Ascending aorta (tissue), 2 donors: ENCODE measurements at places on chromosomes 12 and 14.

GRCh38 chr12:496736-497135, 37.0 kb downstream of the B4GALNT3 start:
- DNase-seq: no peak

DNA sequence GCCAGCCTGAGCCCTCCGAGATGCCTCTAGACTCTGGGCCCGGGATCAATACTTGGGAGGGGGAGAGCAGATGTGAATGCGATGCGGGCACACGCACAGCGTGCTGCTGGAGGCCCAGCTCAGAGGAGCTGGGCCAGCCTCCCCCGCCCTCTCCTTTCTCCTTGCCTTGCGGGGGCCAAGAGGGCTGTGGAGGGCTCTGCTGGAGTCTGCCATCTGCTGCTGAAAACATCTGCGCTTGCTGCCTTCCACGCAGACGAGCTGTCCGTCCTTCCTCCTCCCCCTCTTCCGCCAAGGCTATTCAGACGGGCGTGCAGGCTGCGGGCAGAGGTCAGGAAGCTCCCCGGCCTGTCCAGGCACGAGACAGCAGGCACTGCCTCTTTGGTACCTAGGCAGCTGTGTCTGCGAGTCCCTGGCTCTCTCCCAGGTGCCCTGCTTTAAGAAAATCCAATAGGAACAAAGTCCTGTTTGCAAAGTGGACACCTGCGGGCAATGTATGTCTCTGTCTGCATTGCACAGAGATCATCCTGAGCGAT, 75.2 kb downstream of the SPRING1 start:
- DNase-seq: no peak

DNA sequence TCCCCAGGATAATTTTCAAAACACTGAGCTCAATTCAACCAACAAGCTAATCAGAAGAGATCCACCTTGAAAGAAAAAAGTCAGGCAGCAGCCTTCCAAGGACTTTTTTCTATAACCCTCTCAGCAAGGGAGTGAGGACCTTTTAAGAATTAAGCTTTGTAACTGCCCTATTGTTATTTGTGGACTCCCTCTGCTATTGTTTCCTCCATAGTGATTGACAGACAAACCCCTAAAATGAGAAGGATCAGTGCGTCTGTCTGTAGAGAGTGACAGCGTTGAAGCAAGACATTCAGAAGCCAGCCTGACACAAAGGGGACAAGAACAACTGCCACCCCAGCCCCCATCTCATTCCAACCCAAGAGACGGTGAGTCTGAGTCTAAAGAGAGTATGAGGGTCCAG, 30.3 kb upstream of the BTG1 start:
- no peak for DNase-seq

- DNase-seq: no peak
Measured at GRCh38 chr14:96252323-96252998, 3.5 kb upstream of the BDKRB1 start.

DNA sequence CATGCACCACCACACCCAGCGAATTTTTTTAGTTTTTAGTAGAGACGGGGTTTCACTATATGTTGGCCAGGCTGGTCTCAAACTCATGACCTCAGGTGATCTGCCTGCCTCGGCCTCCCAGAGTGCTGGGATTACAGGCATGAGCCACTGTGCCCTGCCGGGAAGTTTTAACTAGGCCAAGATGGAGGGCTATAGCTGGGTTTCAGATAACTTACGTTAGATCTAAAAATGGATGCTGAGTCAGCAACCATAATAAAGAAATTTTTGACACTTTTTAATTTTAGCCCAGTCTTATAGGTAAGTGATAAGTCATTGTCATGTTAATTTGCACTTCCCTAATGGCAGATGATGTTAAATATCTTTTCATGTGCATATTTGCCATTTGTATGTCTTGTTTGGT, 14.4 kb downstream of the ZDHHC17 start:
- no peak for DNase-seq

GRCh38 chr12:86712425-86712843, 456.2 kb upstream of the MGAT4C start:
- DNase-seq: no peak

DNA sequence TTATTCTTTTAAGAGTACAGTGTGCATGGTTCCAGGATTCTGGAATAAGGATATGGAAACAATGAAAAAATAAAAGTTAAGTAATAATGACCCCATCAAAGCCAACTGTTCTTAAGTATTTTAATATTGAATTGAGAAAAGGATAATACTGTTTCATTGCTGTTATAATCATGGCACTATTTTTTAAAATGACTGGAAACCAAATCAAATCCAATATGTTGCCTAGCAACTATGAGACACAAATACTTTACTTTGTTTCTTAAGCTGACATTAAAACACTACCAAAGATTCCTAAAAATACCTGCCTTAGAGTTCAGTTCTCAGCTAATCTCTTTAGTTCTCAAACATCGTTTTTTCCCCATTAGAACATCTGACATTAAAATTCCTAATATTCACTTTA, 66.4 kb upstream of the OTOGL start:
- DNase-seq: no peak

DNA sequence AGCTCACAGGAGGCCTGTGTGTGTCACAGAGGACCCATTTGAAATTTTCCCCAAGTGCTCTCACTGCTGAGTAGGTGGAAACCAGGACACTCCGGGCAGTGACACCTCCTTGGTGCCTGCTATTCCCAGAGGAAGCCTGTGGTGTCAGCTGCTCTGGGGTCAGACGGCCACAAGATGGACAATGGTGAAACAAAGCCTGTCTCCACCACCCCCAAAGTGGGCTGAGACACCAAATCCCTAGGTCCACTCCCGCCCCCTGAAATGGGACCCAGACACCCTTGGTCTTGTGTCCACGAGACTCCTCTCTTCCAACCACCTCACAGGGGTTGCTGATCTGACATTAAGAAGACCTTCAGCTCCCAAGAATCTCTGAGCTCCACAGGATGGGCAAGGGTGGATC, 7.0 kb downstream of the KCNH3 start:
- no peak for DNase-seq

DNA sequence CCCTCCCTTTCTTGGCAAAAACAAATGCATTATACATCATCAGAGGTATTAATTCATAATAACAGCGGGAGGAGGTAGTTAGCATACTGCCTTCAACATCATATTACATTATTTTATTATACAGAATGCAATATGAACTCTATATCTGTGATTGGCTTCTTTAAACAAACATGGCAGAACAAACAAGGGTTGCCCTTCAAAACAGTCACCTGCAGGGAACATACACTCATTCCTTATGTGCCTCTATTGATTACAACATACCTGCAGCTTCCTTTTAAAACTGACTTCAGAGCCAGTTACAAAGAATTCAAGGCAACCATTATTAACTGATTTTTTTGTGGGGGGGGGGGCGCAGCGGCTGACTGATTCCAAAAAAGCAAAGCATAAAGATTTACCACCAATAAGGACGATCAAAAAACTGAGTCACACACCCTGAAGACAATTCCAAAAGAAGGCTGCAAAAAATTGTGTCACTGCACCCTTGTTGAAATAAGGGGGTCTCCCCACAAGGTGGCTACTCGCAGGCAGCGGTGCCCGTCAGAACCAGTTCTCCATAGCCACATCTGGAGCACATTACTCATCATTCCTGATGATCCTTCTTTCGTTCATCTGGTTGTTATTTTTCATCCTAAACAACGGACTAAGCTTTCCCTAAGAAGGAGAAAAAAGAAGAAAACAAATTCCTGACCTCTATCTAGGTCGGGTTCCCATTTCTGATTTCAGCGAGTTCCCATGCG, 51.8 kb downstream of the SMUG1 start:
- no peak for DNase-seq

- no peak for DNase-seq
Measured at GRCh38 chr12:91327889-91328288, 145.3 kb upstream of the DCN start.

GRCh38 chr14:73368616-73369015, 89.7 kb downstream of the NUMB start:
- DNase-seq: no peak

- DNase-seq: no peak
Measured at GRCh38 chr12:124653169-124653931, 85.9 kb upstream of the NCOR2 start.

DNA sequence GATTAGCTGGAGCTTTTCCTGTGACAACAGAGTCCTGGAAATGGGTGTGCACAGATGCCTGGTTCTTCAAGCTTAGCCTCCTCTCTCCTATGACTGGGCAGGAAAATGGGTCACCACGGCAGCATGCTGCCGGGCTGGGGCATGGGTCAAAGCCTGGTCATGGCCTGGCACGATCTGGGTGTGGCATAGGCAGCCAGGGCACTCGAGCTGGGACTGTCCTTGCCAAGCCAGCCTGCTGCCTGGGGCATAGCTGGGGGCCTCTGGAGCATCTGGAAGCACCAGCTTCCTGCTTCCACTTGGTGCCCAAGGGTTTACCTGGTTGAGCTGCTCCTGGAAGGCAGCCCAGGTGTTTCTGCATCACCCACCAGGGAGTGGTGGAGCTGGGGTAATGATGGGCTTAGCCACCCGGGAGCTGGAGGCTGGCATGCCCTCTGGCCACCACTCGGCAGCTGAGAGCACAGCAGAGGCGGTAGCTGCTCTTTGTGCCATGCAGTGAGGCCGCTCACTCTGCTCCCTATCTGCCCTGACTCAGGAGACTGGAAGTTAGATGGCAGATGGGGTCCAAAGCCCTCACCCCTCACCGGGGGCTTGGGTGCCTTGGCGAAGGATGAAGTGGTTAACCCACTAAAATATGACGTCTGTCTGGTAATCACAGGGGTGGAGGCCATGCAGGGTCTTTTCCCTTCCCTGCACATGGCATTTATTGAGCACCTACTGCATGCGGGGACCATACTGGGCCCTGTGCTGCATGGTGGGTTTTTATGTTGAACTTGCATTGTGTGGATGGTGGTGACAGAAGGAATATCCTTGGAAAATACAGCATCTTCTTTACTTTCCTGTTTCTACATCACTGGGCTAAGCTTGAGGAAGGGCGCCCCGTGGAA, 1.7 kb downstream of the OTUB2 start:
- no peak for DNase-seq

DNA sequence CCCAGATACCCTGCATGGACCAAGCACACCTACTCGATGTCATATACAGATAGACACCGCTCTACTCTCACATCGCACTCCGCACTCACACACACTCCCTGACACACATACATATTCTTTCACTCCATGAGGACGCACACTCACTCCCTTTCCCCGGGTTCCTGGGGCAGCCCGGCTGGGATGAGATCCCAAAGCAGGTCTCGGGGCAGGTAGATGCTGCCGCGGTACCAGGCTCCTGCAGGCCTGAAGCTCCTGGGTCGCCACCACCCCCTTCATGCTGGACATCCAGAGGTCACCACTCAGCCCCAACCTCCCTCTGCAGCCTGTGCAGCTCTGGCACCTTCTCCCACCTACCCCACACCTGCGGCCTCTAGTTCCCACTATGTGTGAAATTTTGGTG, 2.3 kb downstream of the C1QL4 start:
- no peak for DNase-seq

DNA sequence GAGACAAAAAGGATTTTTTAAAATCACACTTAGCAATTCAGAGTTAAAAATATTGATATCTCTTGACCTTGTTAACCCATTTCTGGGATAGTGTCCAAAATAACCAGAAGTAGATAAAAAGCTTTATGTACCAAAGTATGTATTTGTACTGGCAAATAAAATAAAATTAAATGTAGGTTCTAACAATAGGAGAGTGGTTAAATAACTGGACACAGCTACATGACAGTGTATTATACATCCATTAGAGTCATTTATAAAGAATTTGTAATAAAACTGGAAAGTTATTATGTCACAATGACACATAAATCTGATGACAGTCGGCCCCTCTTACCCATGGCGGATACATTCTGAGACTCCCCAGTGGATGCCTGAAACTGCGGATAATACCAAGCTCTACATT, 34.0 kb downstream of the BMAL2 start:
- no peak for DNase-seq

GRCh38 chr14:56115976-56116893, 2.0 kb upstream of the PELI2 start:
- DNase-seq: no peak

DNA sequence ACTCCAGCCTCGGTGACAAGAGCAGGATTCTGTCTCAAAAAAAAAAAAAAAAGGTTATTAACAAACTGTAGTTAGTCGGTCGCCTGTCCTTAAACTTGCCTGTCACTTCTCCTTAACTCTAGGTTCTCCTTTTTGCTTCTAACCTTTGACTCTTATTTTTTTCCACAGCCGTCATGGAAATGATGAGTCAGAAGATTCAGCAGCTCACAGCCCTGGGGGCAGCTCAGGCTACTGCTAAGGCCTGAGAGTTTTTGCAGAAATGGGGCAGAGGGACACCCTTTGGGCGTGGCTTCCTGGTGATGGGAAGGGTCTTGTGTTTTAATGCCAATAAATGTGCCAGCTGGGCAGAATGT, 418 bp upstream of the MYG1 start:
- peak; percentile 73 for DNase-seq

DNA sequence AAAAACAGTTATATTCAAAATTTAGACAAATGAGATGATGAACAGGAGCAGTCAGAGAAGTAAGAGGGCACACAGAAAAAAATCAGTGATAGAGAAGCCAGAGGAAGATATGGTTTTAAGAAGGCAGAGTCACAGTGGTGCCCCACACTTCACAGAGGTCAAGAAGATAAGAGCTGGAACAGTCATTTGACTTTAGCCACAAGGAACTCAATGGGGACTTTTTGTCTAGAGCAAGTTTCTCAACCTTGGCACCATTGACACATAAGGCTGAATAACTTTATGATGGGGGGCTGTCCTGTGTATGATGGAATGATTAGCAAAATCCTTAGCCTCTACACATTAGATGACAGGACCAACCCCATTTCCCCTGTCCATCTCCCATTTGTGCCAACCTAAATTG, 172.8 kb upstream of the PLEKHG7 start:
- no peak for DNase-seq

DNA sequence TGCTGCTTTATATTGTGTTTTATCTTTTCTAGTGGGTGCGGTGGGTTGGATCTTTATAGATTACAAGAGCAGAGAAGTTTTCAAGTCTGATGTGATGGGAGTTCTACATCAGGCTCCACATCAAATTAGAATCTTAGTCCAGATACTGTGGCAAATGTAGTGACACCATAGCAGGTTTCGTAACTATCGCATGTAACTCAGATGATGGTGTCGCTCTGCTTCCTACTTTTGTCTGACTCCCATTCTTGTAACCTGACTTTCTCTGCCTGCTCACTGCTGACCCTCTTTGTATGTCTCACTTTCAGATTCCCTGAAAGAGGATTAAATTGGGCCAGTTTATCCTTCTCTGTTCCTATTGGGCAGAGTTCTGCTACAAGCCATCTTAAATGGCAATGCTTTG, 22.8 kb upstream of the FBXO34 start:
- no peak for DNase-seq

- DNase-seq: no peak
Measured at GRCh38 chr14:72553656-72554055, 340.2 kb downstream of the DPF3 start.

- no peak for DNase-seq
Measured at GRCh38 chr12:76216585-76217472, 131.4 kb downstream of the BBS10 start.

DNA sequence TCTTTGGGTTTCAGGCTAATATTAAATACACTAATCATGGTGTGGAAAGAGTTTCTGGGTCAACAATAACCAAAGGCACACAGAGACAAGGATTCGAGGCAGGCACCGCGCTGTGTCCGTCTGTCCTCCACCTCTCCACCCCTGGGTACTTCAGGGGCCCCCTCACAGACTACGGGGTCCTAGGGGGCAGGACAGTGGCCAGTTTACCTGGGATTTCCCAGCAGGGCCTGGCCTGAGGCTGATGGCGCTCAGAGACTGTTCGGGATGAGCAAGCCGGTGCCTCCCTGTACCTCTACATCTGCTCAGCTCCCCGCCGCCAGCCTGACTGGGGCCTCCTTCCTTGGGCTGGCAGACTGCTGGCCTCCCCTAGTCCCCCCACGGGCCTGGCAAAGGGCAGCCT, 18.1 kb upstream of the EIF5 start:
- no peak for DNase-seq
